Esophagus muscularis mucosa (tissue), 4 donors: ENCODE measurements at places on chromosomes 3 and 15. TPM values are rescaled to one million over a fixed set of nuclear protein-coding genes. Genes with fewer than 3 reads are reported as not detected.

Gene GMPS
- total RNA-seq, result 27.4 TPM

GRCh38 chr15:37767841-37768455 lies 166.5 kb upstream of the TMCO5A start:
- H3K27ac ChIP-seq, result no peak overlapping the region
- H3K36me3 ChIP-seq, result no peaks in the 10 kb centered on the region
- no peaks in the 10 kb centered on the region for H3K27me3 ChIP-seq
- H3K4me3 ChIP-seq, result no peak overlapping the region

GRCh38 chr3:149316437-149316836 lies 17.0 kb downstream of the TM4SF18 start:
- no peak overlapping the region for H3K4me3 ChIP-seq
- no peak for DNase-seq
- no peak overlapping the region for H3K27ac ChIP-seq

- no peaks in the 10 kb centered on the region for H3K27me3 ChIP-seq
- no peak overlapping the region for H3K27ac ChIP-seq
- no peaks in the 10 kb centered on the region for H3K4me1 ChIP-seq
- H3K4me3 ChIP-seq, result no peak overlapping the region
- H3K36me3 ChIP-seq, result no peaks in the 10 kb centered on the region
These were observed 6.1 kb downstream of the RHO start for GRCh38 chr3:129534428-129535027.

GRCh38 chr3:132444383-132444782 lies 27.1 kb downstream of the DNAJC13 start:
- H3K36me3 ChIP-seq, result no peaks in the 10 kb centered on the region
- H3K4me3 ChIP-seq, result no peak overlapping the region
- no peak for DNase-seq
- H3K4me1 ChIP-seq, result peaks cover 28% of the 10 kb centered on the region
- peak overlapping the region; percentile 15 for H3K27ac ChIP-seq

DNA sequence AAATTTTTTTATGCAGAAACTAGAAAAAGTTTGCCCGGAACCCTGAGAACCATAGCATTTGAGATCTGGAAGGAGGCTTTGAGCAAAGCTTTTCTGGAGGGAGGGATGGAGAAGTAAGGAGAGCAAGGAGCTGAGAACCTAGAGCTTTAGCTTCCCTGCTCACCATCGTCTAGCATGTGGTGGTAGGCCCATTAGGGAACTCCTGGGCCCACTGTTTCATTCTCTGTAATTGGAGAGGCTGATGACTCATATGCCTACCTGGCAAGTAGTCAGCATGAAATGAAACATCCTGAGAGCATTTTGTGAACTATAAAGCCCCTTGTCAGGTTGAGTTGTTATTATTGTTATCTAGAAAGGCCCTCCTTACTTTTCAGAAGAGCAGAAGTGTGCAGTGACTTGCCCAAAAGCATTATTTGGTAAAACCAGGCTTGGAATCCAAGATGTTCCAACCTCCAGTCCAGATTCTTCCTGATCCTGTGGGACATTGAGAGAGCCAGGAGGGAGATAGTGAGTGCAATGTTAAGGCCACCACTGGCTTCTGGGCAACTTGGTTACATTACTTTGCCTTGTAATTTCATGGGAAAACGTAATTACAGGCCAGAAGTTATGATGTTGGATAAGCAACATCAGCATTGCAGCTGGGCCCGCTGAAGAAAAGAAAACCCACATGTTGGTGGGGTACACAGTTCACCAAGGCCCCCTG lies 104.5 kb upstream of the BFSP2 start:
- DNase-seq, result no peak
- H3K27me3 ChIP-seq, result no peaks in the 10 kb centered on the region
- H3K27ac ChIP-seq, result no peak overlapping the region

Gene CHDH
- 0.99 TPM for total RNA-seq

- peak overlapping the region; percentile 68 for H3K27ac ChIP-seq
- H3K4me3 ChIP-seq, result no peak overlapping the region
- H3K4me1 ChIP-seq, result peaks cover 7% of the 10 kb centered on the region
- peak; percentile 91 for DNase-seq
- H3K36me3 ChIP-seq, result peaks cover 32% of the 10 kb centered on the region
These were observed 105.0 kb downstream of the LRRK1 start for GRCh38 chr15:101024073-101024695.

Gene DPPA2
- total RNA-seq, result not detected

DNA sequence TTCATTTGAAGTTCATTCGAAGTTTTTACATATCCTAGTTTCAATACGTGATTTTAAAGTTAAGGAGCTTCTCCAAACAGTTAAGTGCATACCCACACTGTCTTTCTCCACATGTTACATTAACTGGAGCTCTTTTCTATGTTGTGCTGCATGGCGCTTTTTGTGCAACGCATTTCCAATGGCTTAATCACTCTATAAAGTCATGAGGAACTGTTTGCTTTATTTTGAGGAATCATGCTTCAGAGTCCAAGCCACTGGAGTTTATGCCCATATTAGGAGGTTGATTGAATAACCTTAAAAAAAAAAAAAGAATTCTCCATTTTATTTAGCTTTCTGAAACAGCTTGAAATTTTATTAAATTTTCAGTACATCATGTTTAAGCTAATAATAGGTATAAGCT lies 109.4 kb upstream of the MBNL1 start:
- peak overlapping the region; percentile 33 for H3K27ac ChIP-seq
- no peaks in the 10 kb centered on the region for H3K27me3 ChIP-seq
- no peaks in the 10 kb centered on the region for H3K36me3 ChIP-seq
- no peak for DNase-seq

- H3K4me3 ChIP-seq, result no peak overlapping the region
- no peaks in the 10 kb centered on the region for H3K36me3 ChIP-seq
- no peak overlapping the region for H3K27ac ChIP-seq
- H3K27me3 ChIP-seq, result no peaks in the 10 kb centered on the region
These were observed 137.5 kb downstream of the OPA1 start for GRCh38 chr3:193730511-193730910.
